ENCODE measurements at places on chromosomes 12 and 14.

GRCh38 chr12:14260011-14260993 is 105.2 kb upstream of the ATF7IP start:
- DNase-seq: no peak

DNA sequence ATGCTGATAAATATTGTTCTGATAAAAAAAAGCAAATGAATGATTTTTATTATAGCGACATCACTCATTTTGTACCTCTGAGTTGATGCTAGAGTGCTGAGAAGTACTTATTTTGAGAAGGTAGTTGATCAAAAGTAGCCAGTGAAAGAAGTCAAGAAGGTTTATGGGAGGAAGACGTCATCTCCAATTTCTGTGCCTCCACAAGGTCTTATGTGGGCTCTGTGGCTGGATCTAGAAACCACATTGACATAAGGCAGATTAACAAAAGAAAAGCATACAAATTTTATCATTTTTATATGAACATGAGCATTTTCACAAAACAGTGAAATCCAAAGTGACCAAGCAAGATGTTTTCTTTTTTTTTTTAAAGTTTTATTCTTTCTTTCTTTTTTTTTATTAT is 289.5 kb upstream of the FAR2 start:
- DNase-seq: no peak

- DNase-seq: no peak
Measured at GRCh38 chr12:108078428-108078827, 50.7 kb upstream of the WSCD2 start.

DNA sequence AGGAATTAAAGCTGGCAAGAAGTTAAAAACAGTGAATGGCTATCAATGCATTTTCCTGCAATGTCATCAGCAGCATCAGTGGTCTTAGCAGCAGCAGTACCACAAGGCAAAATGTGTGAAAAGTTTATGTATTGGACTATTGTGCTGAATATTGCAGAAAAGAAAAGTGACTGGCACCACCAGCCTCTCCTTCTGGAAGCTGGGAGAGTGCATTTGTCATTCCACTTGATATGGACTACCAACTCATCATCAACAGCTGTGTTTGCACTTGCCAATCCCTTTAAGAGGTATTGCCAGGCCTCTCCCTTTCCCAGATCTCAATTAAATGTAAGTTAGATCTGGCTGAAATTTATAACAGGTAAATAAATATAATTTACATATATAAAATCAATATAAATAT is 151.0 kb upstream of the GZMB start:
- no peak for DNase-seq

DNA sequence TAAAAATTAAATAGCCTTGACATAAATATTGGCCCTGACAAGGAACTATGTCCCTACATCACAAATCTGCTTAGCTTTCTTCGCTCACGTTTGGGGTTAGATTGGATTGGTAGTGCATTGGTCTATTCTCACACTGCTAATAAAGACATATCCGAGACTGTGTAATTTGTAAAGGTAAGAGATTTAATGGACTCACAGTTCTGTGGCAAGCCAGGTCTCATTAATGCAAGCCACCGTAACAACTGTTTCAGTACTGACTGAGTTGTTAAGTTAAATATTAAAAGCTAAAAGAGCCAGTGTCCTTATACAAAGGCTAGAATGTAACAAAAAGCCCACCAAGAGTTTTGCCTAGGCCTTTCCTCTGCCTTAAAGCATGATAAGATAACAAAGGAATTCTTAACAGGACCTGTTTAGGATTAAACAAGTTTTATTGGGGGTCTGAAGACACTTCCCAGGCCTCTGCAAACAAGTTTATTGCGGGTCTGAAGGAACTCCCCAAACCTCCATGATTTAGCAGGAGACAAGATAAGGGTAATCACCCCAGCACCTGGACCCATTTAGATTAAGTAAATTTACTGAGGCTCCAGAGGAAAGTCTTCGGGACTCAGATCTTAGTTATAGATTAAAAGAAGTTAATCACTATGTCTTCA is 88.2 kb upstream of the PTGDR start:
- DNase-seq: no peak

DNA sequence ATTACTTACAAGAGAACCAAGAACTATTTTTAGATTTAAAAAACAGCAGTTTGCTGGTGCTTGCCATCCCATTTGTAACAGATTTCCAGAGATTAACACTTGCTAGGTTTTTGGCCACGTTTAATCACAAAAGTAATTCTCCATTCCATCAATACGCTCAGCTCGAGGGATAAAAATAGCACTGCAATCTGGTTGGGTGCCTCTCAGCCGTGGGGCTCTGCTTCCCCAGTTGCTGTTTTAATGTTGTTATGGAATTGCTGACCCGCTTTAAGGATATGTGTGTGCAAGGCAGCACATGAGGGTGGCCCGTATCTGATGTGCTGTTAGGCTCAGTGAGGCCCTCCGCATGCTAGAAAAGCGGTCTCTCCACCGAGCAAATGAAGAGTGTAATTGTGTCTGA is 222.2 kb upstream of the TMEM260 start:
- DNase-seq: no peak

GRCh38 chr14:70832561-70833305 is 23.4 kb upstream of the MAP3K9 start:
- no peak for DNase-seq

Data from activated naive CD4-positive, alpha-beta T cell treated with Interleukin-2 at 50 U/mL for 16 hours (primary cell).